Neural cell (in vitro differentiated cells): ENCODE measurements at places on chromosomes 1 and 21. TPM values are rescaled to one million over a fixed set of nuclear protein-coding genes. Genes with fewer than 3 reads are reported as not detected.

The ZC3H11A gene
- 186 and 210 TPM in 2 replicates for polyA plus RNA-seq

The FMN2 gene
- 23.9 and 24.8 TPM in 2 replicates for polyA plus RNA-seq

The NUDT4B gene
- polyA plus RNA-seq: 5.8 and 6.6 TPM in 2 replicates

The SYDE2 gene
- 0.66 and 0.90 TPM in 2 replicates for polyA plus RNA-seq
